ENCODE measurements at places on chromosomes 16 and 17.

GRCh38 chr16:54412037-54412436 is 125.5 kb upstream of the IRX3 start:
- no peak for DNase-seq

GRCh38 chr16:21590796-21591195 is 8.6 kb upstream of the METTL9 start:
- DNase-seq: no peak

DNA sequence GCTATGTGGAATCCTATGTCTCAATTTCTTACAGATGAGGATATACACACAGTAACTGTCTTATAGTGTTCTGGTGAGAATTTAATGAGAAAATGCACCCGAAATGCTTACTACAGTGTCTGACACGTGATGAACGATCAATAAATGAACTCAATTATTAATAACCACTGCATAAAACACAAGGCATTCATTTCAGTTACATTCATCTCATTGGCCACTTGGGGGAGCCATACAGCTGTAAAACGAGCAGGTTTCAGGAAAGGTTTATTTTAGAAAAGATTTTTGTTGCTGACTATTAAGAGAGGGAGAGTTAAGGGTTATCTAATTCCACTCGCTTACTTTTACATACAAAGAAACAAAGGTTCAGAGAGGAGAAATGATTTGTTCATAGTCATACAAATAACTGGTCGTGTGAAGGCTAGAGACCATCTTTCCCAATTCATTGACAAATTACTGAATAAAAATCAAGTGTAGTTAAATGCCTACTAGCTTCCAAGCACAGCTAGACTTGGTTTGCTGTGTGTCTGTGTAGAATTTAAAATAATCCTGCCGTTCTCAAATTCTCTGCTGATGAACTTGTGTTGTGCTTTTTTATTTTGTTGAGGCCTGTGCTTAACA is 160.1 kb downstream of the MAP2K4 start:
- peak; percentile 20 for DNase-seq

- DNase-seq: no peak
Measured at GRCh38 chr16:68093816-68094613, 8.8 kb downstream of the NFATC3 start.

- DNase-seq: no peak
Measured at GRCh38 chr17:57872536-57872935, 22.7 kb upstream of the MRPS23 start.

GRCh38 chr17:69575346-69575761 is 160.9 kb downstream of the MAP2K6 start:
- no peak for DNase-seq

GRCh38 chr16:27311448-27311830 is 2.3 kb upstream of the IL4R start:
- DNase-seq: no peak

DNA sequence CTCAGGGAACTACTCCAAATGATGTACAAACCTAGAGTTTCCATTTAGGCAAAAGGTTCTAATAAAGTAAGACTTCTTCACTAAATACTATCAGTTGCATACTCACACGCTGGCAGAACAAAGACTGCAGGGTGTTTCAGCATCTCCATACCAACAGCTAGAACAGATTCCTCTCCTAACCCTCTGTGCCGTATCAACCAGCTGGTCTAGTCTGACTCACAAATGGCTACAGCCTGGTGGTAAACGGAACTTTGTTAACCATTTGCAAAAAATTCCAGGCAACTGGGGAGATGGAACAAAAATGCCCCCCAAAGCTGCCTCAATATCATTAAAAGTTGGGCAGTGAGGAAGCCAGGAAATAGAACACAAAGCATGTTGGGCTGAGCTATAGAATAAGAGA is 217.1 kb downstream of the GRIN2A start:
- no peak for DNase-seq

GRCh38 chr17:36947922-36948716 is 635 bp upstream of the AATF start:
- peak; percentile 21 for DNase-seq

DNA sequence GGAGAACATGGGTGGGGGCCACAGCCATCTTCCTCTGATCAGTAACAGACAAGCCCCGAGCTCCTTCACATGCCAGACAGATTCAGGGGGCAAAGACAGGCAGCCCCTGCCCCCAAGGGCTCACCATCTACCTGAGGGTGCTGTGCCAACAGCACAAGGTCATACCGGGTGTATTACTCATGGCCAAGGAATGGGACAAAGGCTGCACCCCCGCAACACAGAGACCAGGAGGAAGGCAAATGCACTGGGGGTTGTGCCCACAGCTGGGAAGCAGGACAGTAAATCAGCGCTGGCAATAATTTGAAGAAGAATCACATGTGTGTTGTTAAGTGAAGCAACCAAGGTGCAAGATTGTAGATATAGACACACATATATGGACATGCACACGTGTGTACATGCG is 137.1 kb downstream of the C16orf95 start:
- no peak for DNase-seq

DNA sequence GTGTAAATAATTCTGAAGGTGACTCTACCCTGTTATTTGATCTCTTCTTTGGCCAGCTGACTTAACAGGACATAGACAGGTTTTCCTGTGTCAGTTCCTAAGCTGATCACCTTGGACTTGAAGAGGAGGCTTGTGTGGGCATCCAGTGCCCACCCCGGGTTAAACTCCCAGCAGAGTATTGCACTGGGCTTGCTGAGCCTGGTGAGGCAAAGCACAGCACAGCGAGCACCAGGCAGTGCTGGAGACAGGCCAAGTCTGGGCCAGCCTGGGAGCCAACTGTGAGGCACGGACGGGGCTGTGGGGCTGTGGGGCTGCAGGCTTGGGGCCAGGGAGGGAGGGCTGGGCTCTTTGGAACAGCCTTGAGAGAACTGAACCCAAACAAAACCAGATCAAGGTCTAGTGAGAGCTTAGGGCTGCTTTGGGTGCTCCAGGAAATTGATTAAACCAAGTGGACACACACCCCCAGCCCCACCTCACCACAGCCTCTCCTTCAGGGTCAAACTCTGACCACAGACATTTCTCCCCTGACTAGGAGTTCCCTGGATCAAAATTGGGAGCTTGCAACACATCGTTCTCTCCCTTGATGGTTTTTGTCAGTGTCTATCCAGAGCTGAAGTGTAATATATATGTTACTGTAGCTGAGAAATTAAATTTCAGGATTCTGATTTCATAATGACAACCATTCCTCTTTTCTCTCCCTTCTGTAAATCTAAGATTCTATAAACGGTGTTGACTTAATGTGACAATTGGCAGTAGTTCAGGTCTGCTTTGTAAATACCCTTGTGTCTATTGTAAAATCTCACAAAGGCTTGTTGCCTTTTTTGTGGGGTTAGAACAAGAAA is 5.1 kb downstream of the STH start:
- DNase-seq: peak; percentile 79

- DNase-seq: no peak
Measured at GRCh38 chr16:76926595-76926994, 264.4 kb upstream of the MON1B start.

DNA sequence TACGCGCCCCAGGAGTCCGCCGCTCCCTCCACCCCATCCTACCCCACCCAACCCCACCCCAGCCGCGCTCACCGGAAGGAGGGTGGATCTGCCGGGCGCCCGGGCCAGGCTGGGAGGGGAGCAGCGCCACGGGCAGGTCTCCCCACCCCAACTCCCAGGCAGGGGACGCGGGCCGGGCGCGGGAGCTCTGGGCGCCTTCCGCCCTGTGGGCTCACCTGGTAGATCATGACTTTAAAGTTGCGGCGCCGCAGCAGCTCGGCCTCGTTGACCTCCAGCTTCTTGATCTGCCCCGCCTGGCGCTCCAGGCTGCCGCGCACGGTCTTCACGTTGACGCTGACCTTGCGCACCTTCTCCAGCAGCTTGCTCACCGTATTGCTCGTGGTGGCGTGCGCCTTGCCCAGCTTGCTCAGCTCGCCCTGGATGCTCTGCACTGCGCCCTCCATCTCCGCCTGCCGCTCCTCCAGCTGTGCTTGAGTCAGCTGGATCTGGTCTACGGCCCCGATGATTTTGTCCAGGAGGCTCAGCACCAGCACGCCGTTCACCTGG is 571 bp downstream of the CAVIN1 start:
- peak; percentile 20 for DNase-seq

DNA sequence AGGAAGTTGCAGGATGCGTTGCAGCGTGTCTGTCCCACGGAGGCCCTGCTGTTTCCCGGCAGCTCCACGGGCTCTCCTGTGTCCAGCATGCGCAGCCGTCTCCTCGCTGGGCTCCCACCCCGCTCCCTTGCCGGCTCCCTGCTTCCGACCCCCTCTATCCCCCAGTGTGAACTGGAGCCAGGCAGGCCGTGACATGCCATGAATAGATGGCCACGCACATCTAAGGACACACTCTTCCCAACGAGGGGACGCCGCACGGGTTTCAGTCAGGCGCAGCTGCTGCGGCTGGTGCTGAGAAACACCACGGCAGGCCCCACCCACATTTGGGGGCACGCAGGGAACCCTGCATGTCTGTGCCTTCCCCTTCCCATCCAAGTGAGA is 9.2 kb upstream of the HEXD start:
- DNase-seq: no peak

DNA sequence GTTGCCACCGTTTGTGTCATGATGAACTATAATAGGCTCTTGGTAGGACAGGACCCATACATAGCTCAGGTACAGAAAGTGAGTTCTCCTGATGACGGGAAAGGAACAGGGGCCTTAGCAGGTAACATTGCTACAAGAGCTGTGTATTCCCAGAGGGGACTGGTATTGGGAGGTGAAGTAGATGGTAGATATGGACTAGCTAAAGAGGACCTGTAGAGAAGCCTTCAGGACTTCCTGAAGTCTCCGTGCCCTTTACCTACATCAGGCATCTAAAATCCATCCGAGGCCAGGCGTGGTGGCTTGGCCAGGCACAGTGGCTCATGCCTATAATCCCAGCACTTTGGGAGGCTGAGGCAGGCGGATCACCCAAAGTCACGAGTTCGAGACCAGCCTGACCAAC is 12.7 kb upstream of the SMARCD2 start:
- no peak for DNase-seq

DNA sequence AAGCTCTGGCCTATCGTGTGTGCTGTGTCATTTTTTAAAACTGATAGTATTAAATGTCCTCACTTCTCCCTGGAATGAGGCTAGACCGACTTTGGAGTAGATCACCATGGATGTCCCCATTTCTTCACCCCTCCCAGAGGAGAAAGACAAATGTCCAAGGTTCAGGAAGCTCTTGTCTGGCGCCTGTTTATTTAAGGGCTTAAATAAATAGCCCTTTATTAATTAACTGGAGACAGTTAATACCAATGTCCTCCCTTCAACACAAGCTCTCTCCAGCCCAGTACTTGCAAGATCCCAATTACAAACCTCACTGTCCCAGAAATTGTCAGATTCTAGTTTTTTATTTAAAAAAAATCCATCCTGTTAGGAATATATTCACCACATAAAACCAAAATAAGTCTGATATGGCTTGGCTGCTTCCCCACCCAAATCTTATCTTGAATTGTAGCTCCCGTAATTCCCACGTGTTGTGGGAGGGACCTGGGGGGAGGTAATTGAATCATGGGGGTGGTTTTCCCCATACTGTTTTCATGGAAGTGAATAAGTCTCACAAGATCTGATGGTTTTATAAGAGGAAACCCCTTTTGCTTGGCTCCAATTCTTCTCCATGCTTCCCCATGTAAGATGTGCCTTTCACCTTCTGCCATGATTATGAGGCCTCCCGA is 344.4 kb downstream of the SHISA9 start:
- no peak for DNase-seq

DNA sequence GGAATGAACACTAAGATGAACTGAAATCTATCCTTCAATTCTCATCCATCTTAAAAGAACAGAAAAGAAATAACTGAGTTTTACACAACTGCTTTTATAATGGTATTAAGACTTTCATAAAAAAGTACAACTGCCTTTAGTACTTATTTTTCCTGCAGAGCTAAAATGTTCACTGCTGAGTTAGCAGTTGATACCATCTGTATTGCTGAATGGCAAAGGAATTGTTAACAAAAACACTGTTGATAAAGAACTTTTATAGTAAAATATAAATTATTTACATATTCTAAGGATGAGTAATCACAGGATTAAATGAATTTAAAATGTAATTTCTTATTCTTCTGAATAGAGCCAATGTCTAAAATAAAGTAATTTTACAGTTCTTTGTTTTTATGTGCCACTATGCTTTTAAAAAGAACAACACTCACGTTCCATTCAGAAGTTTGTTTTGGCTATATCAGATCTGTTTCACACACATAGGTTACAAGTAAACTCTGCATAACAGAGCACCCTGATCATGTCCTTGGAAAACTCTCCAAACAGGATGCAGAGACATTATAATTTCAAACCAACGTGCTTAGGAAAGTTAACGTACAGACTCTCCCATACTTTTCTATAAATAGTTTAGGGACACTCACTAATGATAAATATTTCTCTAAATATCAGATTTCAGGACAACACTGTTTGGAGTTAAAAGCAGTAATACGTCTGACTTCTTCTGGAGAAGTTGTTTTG is 151.1 kb downstream of the ITFG1 start:
- DNase-seq: no peak
